ENCODE measurements at places on chromosomes 13 and 19.

- DNase-seq = no peak
Measured at GRCh38 chr13:79901336-79901735, 420.4 kb downstream of the NDFIP2 start.

DNA sequence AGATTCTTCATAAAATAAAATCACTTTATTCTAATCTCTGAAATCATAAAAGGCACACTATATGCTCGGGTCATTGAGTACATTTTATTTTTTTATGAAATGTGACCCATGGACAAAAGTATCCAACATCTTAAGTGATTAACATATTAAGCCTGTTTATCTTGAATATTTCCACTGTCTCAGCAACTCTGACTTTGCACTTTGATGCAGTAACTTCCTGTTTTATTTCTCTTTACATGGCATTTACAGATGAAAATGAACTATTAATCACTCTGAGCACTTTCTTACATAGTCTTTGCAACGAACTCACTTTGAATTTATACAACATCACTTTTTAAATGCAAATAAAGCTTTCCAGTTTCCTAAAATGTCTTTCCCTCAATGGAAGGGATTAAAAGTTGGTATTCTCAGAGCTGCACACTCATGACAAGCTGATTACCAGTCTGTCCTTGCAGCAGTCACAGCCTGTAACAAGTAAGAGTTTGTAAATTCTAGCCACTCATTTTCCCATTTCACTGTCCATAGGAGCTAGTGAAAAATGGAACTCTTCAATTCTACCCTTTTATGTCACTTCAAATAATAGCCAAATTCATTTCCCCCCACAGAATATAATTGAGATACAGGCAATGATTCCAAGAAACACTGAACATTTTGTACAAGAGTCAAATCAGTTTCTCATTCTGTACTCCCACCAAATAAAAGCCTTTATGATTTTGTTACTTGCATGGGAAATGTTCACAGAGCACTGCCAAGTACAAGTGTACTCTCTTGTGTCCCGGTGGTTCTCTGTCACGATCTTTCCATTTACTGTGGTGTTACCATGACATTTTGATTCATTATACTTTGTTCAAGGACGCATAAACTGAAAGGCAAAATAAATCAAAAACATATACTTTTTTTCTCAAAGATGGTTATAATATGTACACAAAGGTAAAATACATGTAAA is 1968.9 kb downstream of the PCDH9 start:
- no peak for DNase-seq

- peak; percentile 18 for DNase-seq
Measured at GRCh38 chr13:36310417-36311108, 12.9 kb upstream of the CCDC169 start.

DNA sequence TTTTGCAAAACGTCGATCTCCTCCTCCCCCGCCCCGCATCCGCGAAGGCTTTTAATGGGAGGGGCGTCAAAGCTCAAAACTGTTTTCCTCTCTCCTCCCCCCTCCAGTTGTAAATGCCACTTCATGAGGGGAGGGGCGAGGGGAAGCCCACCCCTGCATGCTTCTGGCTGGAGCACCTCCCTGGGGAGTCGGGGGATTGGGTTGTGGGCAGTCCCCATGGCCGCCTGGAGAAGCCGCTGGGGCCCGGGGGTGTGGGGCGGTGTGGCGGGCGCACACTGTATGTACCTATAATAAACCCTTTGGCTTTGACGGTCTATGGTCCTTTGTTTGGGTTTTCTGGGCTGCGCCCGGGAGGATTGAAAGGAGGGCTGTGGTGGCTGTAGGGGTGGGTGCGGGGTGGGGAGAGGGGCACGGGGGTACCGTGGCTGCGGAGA is 505 bp upstream of the SHKBP1 start:
- DNase-seq = no peak

DNA sequence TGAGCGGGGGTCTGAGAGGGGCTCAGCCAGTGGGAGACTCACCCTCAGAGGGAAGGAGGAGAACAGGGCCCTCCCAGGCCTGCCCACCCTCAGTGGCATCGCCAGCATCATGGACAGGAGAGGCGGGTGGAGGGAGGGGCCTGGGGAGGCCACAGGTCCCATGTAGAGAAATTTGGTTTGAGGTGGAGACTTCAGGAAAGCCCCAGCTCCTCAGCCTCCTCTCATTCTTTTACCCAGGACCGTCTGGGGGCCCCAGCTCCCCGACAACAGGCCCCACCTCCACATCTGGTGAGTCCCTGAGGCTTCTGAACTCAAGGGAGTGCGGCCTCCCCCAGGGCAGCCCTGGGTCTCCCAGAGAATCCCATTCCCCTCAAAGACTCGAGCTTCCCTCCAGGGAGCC is 3.1 kb downstream of the LILRB1 start:
- peak; percentile 49 for DNase-seq

DNA sequence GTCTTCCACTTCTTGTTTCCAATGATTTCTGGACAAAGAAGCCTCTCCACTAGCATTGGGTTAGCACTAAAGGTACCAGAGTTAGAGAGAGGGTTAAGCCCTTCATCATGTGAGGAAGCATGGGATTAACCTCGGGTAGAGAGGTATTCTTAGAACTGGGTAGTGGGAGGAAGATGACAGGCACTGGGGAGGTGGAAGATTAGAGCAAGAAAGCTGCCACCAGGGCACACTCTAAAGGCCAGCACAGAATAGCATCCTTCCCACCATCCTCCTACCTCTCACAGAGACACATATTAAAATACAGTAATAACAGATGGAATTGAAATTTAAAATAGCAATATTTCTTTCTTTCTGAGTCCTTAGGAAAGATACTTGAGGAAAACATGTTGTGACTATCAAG is 84.5 kb upstream of the PCDH20 start:
- no peak for DNase-seq

DNA sequence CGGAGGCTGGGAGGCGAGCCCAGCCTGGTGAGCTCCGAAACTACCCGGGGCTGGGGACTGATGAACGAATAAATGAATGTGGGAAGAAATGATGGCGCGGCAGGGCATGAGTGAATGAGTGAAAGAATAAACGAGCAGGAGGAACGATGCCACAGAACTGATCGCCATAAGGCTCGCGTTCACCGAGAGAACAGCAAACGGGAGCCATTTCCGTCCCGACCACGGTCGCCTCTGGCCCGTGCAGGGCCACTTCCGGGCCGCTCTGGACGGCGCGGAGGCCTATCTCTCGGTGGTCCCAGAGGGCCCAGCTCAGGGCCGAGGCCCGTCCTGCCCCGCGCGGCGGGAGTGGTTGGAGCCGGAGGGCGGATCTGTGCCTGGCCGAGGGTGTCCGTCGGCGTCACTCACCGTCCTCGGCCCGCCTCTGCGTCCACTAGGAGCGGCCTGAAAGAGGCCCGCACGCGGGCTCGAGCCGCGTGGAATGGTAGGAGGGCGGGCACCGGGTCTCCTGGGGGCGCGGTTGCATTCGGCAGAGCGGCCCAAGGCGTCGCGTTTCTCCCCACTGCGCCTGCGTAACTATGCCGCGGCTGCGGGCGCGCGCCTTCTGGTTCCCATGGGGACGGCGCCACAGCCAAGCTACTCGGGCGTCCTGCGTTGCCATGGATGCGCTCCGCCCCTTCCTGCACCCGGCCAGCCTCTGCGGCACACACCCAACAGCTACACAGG is at the start of gene ZNF497:
Gene ZNF497 (minus strand): TSS at position 480 of the 723 bp plus-strand sequence. CDS start 5,116 bp downstream, outside the sequence.
- peak; percentile 100 for DNase-seq

GRCh38 chr13:32426990-32427851 is 709 bp downstream of the N4BP2L1 start:
- peak; percentile 48 for DNase-seq

DNA sequence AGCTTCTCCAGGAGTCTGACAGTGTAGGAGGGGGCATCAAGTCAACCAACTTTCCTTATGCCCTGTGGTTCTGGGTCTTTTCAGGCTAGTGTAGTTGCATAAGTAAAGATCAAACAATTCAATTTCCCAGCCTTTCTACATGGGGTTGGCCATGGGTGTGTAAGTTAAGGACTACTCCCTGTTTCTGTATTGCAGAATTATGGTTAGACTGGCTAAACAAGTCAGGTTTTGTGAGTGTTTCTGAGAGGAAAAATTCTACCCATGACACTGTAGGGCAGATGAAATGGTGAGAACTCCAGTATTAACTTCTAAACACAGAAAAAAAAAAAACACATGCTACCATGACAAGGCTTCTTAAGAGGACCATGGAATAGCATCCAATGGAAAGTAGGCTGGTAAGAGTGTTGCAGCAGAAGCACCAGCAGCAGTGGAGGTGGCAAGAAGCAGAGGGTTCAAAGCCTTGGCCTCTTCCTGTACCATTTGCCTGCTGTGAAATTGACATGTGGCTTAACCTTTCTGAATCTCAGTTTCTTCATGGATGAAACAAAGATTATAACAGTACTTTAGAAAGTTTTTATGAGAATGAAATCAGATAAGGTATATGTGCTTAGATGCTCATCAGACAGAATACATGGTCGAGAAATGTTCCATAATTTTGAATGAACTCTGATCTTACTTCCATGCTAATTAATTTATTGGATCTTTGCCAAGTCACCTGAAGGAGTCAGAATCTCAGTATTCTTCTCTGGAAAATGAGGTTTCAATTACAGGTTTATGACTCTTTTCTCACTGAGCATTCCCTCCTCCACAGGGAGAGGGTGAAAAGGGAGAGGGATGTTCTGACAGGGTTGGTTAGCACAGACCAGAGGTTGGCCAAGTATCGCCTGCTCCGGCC is 11.4 kb upstream of the SCEL start:
- DNase-seq = no peak

GRCh38 chr19:54803410-54803809 is at the start of gene KIR2DL4:
TSS of gene KIR2DL4 (plus strand) at chr19:54803610. CDS start at chr19:54803652, 42 bp downstream.
- DNase-seq = no peak

DNA sequence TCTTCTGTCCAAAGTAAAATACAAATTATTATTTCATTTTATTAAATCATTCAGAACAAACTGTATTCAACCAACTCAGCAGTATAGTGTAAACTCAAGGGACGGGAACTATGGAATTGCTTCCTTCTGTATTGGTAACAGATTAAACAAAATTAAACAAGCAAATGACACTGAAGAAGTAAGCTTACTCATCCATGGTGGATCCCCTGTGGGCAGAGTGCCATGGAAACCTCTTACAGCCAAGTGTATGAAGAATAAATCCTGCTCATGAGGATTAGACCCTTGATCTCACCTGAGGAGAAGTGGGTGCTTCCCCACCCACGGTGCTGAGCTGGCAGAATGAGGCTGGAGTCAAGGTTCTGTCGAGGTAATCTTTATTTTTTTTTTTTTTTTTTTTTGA is 18.0 kb upstream of the RFXAP start:
- DNase-seq = no peak

GRCh38 chr13:78487707-78488106 is 115.6 kb downstream of the POU4F1 start:
- no peak for DNase-seq

DNA sequence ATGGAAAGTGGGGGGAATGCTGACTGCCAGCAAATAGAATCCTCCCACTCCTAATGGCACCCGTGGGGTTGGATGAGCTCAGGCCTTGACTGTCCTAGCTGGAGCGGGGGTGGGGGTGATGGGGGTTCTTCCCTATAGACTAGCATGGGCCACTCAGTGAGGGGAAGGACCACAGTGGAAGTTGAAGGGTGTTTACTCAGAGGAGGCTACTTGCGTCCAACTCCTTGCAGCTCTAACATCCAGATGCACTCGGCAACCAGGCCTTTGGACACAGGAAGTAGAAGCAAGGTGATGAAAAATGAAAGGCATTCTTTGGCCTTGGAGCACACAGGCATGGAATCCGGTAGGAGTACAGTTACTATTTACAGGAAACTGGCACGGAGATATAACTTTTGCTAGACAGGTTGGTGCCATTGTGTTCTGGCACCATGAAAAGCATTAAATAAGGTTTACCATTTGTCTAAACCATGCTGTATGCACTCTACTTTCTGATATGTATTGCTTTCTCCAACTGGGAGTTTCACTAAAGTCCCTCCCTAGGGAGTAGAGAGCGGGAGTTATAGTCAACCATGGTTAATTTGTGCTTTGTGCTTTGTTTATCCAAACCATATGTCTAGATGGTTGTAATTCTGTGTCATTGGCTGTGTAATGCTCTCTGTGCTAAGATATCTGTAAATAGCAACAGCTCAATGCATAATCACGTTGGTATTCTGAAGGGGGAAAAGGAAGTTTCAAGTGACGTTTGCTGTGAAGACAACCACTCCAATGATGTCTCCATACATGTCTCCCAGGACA is 125.3 kb downstream of the TSHZ3 start:
- DNase-seq = no peak

GRCh38 chr19:10601999-10602329 is 14.9 kb upstream of the AP1M2 start:
- DNase-seq = no peak

DNA sequence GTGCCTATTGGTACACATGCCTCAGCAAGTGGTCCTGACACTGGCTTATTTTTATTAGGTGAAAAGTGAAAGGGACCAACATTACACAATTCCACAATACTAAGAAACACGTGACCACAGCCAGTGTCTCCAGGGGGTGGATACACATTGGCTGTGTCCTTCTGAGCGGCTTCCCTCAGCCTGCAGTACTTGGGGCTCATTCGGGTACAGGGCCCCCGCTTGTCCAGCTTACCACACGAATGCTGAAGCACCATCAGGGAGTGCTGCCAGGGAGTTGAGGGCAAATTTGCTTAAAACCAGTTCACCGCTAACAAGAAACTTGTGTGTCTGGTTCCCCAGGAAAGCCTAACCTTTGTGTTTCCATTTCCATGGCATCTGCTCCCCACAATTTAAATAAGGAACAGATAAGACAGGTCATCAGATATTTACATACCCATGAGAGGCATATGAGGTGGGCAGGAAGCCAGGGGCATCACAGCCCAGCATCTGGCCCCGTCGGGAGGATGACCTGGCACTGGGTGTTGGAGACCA is 23.3 kb downstream of the PBX4 start:
- DNase-seq = no peak

DNA sequence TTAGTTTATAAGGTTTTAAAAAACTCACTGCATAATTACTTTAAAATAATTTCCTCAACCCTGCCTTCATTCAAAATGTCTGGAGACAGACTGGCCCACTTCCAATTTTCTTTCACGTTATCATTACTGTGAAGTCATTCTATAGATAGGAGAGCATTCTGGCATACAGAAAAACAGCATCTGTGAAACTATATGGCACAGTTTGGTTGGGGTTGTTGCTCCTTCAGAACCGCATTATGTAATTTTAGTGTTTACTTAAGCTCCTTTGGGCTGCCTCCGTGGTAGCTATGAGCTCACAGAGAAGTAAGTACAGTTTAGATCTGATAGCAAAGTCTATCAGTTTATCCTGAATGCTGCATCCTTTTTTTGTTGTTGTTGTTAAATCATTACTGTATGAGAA is 104.3 kb downstream of the KCNRG start:
- DNase-seq = no peak

DNA sequence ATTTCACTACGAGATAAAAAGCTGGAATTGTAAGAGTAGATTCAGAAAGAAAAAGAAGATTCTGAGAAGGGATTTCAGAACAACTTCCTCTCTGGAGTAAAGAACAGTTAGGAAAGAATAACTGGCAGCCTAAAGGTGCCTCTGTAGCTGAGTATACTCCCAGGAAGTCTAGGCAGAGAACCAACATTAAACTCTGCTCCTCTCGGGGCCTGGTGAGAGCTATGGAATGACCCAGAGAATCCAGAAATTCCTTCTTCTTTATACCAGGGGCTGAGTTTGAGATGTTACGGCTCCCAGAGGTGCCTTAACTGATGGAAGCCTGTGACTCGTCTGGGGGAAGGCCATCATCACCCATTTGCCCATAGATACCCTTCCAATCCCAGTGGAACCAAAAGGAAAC is 39.1 kb downstream of the FAM216B start:
- DNase-seq = no peak
